MCF 10A (cell line): ENCODE measurements at places on chromosomes 2 and 18. TPM values are rescaled to one million over a fixed set of nuclear protein-coding genes. Genes with fewer than 3 reads are reported as not detected.

GRCh38 chr2:114160263-114160981 is 270.5 kb downstream of the ACTR3 start:
- peak; percentile 21 for DNase-seq

GRCh38 chr2:133138693-133139092 is 429.6 kb downstream of the NCKAP5 start:
- no peak for DNase-seq

GRCh38 chr2:115480741-115481140 is 1038.3 kb downstream of the DPP10 start:
- no peak for DNase-seq

DNA sequence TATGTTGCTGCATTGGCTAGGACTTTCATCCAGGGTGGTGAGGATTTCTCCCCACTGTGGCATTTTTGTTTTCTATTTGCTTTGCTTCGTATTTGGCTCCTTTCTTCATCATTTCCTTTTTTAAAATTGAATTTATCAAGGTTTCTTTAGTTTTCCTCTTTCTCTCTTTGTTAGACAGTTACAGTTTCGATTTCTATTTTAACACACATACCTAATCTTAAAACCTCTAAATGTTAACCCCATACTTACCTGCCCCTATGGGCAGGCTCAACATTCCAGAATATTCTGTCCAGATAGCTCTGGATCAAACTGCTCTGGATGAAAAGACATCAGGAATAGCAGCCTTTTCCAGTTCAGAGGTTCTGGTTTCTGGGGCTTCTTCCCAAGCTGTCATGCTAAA is 49.2 kb downstream of the DIPK1C start:
- DNase-seq, result no peak

DNA sequence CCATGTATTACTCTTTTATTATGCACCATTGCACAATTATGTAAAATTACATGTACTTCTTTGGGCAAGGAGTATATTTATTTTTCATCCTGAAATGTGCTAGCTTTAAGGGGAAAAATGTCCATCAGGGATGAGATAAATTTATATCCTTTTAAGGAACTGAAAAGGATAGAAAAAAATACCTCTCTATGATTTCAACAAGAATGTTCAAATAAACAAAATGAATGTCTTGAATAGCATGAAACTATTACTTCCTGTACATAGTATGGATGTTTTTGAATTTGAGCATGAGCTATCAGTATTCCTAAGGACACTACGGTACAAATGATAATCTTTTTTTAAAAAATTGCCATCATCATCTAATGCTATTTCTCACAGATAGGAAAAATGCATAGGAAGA is 1611.9 kb upstream of the ZEB2 start:
- no peak for DNase-seq

- DNase-seq, result no peak
Observed at GRCh38 chr18:3671176-3671575, 221.2 kb downstream of the TGIF1 start.

DNA sequence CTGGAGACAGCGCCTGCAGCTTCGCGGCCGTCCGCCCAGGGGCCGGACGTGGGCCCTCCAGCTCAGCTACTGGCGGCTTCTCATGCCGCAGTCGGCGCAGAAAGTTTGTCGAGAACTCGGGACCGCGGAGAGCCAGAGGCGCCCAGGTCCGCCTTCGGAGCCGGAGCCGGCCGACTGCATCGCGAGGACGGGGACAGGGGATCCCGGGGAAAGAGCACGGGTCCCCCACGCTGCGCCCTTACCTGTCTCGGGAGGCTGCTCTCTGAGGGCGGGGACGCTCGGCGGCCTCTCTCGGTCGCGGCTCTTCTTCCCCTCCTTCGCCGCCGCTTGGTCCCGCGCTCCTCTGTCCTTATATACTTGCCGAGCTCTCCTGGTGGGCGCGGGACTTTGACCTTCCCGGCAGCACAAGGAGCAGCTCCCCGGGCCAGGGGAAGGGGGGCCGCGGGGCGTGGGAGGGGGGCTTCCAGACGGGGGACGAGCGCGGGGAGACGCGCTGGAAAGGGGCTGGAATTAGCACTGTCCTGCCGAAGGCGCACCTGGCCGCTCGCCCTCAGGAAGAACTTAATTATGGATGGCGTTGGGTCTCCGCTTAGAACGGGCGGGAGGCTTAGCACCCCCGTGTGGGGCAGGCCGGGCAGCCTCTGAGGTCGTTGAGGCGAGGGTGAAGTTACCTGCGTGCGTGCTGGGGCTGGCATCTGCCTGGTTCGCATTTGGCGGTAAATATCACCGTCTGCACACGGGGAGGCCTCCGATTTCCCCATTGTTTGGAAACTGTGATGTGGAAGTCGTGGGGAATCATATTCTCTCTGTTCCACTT is at the start of gene POMC:
Gene POMC, minus strand, starts transcription at position 325 of the 817 bp plus-strand sequence. CDS start 3,808 bp downstream, outside the sequence.
- no peak for DNase-seq

DNA sequence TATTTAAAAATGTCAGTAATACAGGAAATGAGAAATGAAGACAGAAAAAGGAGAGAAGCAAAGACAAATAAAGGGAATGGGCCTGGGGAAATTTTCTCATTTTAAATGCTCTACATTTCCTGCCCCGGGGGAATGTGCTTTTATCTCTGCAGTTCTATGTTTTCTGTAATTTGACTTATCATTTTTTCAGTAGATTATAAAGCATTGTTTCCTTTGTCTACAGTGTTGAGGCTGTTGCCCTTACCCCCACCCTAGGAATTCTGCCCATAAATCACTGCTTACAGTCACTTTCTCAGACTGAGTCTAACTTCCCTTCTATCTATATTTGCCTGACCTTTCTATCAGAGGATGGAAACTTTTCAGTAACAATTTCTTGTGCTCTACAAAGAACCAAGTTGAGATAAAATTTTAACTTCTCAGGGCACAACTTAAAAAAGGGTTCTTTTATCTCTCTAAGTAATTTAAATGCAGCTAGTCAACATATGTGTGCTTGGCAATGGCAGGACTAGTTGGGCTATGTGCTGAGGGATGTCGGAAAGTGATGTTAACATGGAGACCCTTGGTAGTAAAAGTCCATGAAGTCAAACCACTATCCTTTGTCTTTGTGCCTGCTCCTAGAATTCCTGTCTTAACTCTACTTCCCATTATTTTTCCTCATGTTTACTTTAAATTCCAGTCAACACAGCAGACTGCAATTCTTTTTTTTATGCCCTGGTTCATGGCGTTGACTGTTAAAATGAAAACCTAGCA is 146.5 kb upstream of the MMADHC start:
- peak; percentile 33 for DNase-seq

DNA sequence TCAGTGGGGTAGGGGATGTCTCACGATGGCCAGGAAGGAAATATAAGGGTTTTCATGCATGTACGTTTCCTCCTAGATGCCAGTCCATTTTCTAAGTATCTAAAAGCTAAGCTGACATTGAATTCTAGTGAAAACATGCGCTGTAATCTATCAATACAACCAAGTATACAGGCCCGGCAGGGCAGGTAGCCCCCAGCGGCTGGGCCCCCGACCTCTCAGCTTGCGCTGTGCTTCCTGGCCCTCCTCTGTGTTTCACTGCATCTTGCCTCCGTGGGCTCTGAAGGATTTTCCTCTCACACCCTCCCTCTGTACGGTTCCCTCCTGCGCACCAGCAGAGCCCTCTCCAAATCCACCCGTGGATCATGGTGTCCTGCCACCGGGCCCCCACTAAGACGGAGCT is 524.8 kb downstream of the ZNF516 start:
- no peak for DNase-seq

DNA sequence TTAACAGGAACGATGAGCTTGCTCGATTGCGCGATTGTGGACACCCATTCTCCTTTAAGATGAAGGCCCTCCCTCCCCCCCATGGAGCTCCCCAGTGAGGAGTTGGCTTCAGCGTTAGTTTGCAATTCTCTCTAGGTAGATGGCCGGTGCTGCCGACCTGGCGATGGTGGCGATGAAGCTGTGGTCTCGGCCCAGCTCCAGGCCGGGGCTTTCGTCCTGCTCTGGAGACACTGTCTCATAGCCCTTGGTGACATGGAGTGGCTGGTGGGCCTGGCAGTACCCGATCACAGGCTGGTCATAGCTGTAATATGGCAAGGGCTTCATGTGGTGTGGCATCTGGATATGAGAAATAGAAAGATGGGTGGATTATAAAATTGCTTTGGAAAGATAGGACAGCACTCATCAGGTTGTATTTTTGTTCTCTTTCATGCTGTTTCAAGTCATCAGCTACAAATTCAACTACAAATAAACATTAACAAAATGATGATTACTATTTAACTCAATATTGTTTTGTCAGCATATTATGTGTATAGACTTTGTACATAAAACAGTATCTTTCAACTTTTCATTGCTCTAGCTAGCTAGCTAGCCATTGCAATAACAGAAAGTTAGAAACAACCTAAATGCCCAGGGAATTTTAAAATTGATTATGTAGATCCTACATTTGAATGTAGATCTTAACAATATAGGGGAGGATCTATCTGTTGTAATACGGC is 773.4 kb downstream of the LRRTM4 start:
- DNase-seq, result no peak

DNA sequence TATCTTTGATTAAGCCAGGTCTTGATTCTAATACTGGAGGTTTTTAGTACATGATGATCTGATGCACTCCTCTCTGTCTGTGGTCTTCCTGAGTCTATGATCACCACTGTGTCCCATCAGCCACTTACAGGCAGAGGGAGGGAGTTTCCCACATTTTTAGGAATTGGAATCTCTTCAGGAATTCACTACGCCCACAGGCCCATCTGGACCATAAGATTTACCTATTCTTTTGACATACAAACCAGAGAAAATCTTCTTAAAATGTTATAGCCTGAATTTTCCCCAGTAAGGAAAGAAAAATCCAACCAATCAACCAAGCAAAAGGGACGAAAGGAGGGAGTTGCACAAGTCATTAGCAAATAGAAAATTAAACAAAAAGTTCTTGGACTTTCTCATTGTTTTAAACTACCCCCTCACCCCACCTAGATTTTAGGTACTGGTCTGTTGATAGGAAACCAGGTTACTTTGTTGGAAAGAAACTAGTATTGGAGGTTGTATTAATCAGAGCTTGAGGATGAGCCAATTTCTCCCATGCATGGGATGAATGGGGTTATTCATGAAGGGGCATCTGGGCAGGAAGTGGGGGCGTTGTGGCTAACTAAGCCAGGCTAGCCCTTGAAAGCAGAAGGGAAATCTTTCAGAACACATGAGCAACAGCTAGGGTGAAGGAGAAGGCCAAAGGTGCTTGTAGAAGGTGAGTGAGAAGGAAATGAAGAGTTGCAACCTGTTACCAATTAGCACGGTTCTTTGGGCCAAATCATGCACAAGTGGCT is 328.2 kb upstream of the MEX3C start:
- no peak for DNase-seq

- DNase-seq, result no peak
Observed at GRCh38 chr18:44818668-44819403, 138.1 kb downstream of the SETBP1 start.

DNA sequence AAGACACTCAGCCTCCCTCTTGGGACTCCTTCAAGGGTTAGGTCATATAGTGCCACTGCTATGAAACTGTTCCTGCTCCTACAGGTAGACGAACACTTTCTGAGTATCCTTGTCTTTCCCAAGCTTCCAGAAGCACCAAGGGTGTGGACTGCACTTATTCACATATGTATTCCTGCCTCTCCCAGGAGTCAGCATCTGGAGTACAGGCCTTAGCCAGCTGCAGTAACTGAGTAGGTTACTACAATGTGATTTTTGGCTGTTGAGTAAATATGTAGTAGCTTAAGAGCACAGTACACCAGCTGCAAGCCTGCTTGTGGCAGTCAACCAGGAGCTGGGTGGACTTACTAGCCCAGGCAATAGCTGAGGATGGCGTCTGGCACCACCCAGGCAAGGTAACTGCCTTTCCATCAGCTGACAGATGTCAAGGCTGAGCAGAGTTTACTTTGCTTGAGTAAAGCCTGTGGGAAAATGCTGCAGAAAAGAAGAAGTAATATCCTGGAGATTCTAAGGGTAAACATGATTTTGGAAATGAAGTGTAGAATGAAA is 14.0 kb upstream of the SCLY start:
- DNase-seq, result no peak

DNA sequence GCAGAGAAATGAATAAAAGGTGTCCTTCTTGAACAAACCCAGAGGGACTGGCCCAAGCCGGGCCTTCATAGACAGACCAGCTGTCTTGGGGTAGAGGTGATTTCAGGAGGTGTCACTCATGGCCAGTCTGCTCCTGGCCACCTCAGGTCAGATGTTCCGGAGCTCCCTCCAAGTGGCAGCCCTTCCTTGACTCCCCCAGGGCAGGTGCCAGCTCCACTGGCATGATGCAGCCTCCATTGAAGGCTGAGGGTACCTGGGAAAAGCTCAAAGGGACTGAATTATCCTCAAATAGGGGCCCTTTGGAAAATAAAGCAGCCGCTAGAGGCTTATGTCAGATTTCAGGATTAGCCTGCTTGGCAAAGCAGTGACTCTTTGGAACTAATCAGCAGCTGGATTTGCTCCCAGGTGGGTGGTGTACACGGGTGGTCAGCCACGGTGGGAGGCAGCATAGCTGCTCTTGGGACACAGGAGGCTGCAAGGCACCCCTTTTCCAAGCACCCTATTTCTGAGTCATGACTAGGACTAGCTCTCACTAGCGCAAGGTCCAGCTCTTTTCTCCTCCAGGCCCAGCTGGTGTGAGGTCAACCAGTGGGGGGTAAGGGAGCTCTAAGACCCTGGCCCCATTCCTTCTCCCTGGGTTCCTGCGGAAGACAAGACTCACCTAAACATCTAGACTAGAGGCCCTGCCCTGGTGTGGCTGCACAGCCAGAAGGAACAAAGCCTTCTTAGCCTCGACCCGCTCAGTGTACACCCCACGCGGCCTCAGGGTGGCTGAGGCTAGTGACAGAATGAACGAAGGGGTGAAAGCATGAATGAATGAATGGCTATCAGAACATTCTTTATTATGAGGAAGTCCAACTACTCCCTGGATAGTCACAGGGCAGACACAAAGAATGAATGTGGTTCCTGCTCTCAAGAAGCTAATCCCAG is 29.3 kb downstream of the HS1BP3 start:
- no peak for DNase-seq

GRCh38 chr2:241559323-241560161 is 997 bp downstream of the BOK start:
- DNase-seq, result peak; percentile 56

DNA sequence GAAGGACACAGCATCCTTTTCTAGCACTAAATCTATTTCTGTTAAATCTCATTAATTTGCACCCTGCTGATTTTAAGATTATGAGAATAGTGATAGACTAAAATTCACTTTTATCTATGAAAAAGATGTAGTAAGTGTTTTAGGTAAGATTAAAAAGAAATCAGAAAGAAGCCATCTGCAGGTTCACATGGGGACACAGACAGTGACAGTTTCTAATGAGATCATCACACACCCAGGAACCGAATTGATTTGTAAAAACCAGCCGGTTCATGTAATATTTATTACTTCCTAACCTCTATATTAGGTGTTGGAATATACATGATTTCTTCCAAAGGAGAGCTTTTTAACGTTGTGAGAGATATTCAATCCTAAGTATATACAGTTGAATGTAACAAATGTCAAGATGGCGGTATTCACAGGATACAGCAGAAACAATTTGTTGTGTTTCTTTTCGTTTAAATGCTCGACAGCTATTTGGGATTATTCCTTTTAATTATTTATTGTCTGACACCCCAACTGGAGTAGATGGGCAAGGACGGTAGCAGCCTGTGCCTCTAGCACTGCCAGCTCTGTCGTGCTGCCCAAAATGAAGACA is 223.4 kb downstream of the CCDC102B start:
- no peak for DNase-seq

GRCh38 chr2:47899915-47900816 is 6.1 kb downstream of the FBXO11 start:
- DNase-seq, result no peak

GRCh38 chr18:41594582-41594981 is 360.5 kb upstream of the PIK3C3 start:
- no peak for DNase-seq

GRCh38 chr2:67389788-67390187 is 7.3 kb upstream of the ETAA1 start:
- no peak for DNase-seq

The IL1RN gene
- 0.39 TPM in 1 of 2 replicates, not detected in the other for total RNA-seq

The SPDYA gene
- total RNA-seq, result 2.6 and 2.8 TPM in 2 replicates

The MYO5B gene
- total RNA-seq, result 25.9 and 26.7 TPM in 2 replicates

The CXCR4 gene
- total RNA-seq, result 0.54 and 1.1 TPM in 2 replicates
